ENCODE measurements at places on chromosomes 2 and 18. TPM values are rescaled to one million over a fixed set of nuclear protein-coding genes. Genes with fewer than 3 reads are reported as not detected.
A peak's percentile ranks its signal among the peaks of the same experiment; 100 is the strongest.

DNA sequence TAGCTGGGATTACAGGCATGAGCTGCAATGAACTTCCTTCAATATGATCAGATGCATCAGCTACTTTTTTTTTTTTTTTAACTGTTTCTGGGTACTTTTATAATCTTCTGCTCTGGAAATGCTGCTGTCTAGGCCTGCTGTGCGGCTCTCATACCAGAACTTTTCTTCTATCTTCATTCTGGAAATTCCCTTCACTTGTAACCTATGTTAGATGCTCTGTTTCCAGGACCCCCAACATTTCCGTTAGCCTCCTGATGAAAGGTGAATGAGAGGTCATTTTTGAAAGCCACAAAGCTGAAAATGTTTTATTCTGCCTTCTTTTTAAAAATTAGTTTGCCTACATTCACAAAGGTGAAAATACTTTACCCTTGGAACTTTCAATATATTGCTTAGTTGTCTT lies 8.6 kb downstream of the AGFG1 start:
- H3K4me3 ChIP-seq = no peak overlapping the region
- H3K27me3 ChIP-seq = no peaks in the 10 kb centered on the region
- no peak overlapping the region for H3K27ac ChIP-seq
- H3K36me3 ChIP-seq = no peaks in the 10 kb centered on the region
- DNase-seq = no peak

The AOX1 gene
- polyA plus RNA-seq = 1.3 TPM

The PJVK gene
- polyA plus RNA-seq = 1.1 TPM

DNA sequence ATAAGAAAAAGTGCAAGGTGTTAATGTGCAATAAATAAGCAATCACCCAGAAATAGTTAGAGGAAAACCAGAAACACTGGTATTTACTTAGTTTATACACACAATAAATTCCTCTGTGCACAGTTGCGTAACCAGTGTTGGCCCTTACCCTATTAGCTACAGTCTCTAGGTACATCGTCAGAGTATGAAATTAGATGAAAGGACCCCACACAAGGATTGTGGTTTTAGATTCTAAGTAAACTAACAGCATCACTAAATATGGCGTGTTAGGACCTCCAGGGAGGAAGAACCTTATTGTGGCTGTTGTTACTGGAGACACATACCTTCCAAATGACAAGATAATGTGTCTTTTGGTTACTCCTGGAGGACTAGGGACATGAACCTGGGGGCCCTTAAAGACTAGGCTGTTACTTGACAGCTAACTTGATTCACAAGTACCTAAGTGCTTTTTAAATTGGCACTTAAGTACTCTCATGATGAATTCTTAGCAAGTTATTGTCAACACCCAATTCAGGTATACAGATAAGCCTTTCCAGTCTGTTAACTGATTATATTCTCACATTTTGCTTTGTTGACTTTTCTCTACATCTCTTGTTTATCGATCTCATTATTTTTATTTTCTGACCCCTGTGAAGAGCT lies 115.3 kb downstream of the FEZ2 start:
- no peaks in the 10 kb centered on the region for H3K27me3 ChIP-seq
- peaks cover 47% of the 10 kb centered on the region for H3K4me1 ChIP-seq
- H3K4me3 ChIP-seq = no peak overlapping the region
- no peak for DNase-seq
- peak overlapping the region; percentile 80 for H3K27ac ChIP-seq

The TPRKB gene
- polyA plus RNA-seq = 87.6 TPM

The EVA1A gene
- 1.4 TPM for polyA plus RNA-seq

DNA sequence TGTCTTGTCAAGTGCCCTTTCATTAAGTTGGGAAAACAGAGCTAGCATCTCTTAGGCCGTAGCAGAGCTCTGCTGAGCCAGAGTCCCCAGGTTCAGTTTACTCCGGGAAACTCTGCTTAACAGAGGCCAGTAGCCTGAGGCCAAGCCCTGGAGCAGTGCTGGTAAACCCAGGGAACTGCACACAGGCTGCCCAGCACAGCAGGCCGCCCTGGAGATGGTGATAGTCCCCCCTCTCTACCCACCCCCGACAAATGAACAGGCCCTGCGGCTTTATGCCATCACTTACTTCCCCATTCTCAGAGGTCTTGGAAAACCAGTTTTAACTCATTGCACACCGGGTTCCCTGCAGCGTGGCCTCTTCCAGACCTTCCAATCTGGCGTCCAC lies 3.5 kb downstream of the CNNM4 start:
- H3K27ac ChIP-seq = no peak overlapping the region
- H3K4me3 ChIP-seq = peak overlapping the region; percentile 54
- H3K4me1 ChIP-seq = peaks cover 49% of the 10 kb centered on the region
- no peak for DNase-seq
- no peaks in the 10 kb centered on the region for H3K27me3 ChIP-seq

DNA sequence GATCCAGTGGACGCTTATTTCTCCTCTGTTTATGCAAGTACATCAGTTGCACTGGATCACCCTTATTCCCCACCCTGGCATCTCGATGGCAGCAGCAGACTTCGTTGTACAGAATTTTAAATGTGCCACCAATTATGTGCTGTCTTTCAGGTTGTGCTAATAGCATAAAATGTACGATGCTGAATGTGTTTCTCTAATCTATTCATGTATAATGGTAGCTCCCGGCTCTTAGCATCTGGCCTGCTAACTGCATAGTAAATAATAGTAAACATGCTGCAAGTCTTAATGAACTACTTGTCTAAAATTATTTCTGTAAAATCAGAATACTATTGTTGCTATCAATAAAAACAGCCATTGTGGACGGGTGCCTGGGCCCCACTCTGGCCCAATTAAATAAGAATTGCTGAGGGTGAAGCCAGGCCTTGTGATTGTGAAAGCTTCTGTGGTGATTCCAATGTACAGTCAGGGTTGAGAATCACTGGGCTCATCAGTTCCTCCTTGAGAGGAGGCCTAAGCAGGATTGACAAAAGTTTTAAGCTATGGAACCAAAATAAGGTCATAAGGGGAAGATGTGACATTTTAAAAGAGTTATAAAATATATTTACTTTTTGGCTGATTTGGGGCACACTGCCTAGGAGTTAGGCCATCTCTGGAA lies 14.4 kb upstream of the MYO3B start:
- no peak for DNase-seq
- no peak overlapping the region for H3K4me3 ChIP-seq
- H3K36me3 ChIP-seq = no peaks in the 10 kb centered on the region

DNA sequence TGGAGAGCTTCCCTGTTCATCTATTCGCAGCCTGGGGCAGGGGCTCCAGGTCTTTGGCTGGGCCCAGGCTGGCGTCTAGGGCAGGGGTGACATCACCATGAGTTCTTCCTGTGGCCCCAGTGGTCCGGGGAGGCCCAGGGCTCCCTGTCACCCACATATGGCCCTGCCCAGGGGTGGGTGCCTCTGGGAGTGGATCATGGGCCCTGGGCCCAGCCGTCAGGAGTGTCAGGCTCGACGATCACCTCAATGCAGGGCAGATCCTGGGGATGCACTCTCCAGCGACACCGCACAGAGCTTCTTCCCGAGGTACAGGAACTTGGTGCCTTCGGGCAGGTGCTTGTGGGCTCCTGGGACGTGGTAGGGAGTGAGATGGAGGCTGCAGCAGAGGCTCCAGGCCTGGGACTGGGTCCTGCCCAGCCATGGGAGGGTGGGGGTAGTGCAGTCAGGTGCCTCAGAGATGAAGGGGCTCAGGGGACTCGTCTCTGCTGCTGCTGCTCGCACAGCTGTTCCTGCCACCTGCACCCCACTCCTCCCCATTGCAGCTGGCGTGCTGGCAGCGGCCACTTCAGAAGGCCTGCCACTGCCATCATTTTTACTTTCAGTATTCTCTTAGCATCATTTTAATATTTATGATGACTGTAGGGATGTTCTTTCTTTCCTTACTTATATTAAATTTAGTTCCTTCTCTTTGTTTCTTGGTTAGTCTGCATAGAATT lies 196.0 kb upstream of the VRK2 start:
- H3K36me3 ChIP-seq = no peaks in the 10 kb centered on the region
- no peaks in the 10 kb centered on the region for H3K4me1 ChIP-seq
- no peak overlapping the region for H3K4me3 ChIP-seq
- no peak for DNase-seq
- no peak overlapping the region for H3K27ac ChIP-seq

DNA sequence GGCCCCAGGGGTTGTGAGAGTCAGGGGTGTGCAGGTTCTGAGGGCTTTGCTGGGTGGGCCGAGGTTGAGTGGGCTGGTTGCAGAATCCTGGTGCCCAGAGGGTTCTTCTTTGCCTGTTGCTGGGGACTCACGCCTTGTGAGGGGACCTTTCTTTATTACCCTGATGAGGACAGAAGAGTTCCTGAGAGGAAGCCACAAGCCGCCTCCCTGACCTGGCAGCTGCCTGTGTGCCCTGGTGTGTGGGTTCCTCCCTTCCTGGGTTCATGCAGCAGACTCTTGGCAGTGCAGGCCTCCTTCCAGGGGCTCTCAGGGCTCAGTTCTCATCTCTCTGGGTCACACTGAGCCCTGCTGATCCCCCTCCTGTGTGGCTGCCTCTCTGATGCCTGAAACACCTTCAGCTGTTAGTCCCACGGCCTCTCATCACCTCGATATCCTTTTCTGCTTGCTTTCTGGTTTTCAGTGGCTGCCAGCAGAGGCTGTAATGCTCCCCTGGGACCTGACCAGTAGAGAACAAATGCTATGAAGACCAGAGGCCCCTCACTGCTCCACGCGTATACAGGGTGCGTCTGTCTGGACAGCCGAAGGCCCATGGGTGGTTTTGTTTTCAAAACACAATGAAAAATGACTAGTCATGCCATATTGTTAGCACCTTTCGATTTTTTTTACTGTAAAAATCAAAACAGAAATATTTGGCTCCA lies 191.3 kb downstream of the AGAP1 start:
- peak; percentile 23 for DNase-seq
- no peak overlapping the region for H3K4me3 ChIP-seq
- H3K36me3 ChIP-seq = no peaks in the 10 kb centered on the region
- no peaks in the 10 kb centered on the region for H3K4me1 ChIP-seq

- no peaks in the 10 kb centered on the region for H3K36me3 ChIP-seq
- H3K27me3 ChIP-seq = no peaks in the 10 kb centered on the region
- no peak overlapping the region for H3K4me3 ChIP-seq
- no peaks in the 10 kb centered on the region for H3K4me1 ChIP-seq
- no peak overlapping the region for H3K27ac ChIP-seq
Measured at GRCh38 chr2:1045109-1045508, 94.5 kb downstream of the SNTG2 start.

The UGT1A3 gene
- polyA plus RNA-seq = not detected

GRCh38 chr2:236631856-236632291 lies 62.2 kb downstream of the ACKR3 start:
- no peaks in the 10 kb centered on the region for H3K36me3 ChIP-seq
- H3K4me1 ChIP-seq = peaks cover 7% of the 10 kb centered on the region
- no peak overlapping the region for H3K4me3 ChIP-seq
- no peak for DNase-seq
- no peaks in the 10 kb centered on the region for H3K27me3 ChIP-seq

The POTEC gene
- not detected for polyA plus RNA-seq

The DPYSL5 gene
- not detected for polyA plus RNA-seq

The MAP3K19 gene
- not detected for polyA plus RNA-seq

GRCh38 chr2:42101206-42102023 lies 53.6 kb downstream of the PKDCC start:
- H3K36me3 ChIP-seq = no peaks in the 10 kb centered on the region
- peak overlapping the region; percentile 54 for H3K4me3 ChIP-seq
- peak overlapping the region; percentile 78 for H3K27ac ChIP-seq
- no peaks in the 10 kb centered on the region for H3K4me1 ChIP-seq
- no peaks in the 10 kb centered on the region for H3K27me3 ChIP-seq

The DLGAP1 gene
- polyA plus RNA-seq = 0.10 TPM

The TMEM237 gene
- polyA plus RNA-seq = 9.6 TPM

DNA sequence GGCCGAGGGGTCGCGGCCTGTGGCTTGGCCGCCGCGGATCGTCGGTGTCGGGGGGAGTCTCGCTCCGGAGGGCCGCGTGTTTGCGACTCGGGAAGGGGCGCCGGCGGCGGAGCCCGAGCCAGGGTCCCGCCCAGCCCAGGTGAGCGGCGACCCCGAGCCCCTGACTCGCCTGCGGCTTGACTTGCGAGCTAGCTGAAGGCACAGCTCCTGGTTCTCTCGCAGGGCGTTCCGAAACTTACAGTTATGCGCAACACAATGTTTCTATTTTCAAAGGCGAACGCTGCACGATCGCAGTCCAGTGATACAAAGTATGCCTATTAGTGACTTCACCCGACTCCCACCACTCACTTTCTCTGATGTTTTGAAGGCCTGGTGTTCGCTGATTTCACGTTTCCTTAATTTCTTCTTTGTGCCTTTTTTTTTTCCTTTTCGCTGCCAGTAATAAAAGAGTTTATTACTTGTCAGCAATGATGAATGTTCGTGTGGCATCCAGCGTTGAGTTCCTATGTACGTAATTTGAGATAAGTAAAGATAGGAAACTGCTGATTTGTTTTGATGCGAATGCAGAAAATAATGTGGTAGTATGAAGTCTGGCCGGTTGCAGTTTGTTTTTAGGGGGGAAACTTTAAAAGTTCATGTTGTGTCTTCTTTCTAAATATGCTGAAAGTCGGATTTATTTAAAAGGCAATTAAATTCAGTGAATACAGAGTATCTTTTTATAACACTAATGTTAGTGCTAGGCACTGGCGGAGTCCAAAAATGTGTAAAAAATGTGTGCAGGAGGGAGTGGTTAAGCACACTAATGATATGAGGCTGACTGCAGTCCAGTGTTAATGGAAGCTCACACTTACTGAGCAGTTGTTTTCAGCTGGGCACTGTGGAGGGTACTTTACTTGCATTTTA lies 706 bp downstream of the UBXN2A start:
- peaks cover 23% of the 10 kb centered on the region for H3K4me1 ChIP-seq
- peak overlapping the region; percentile 85 for H3K4me3 ChIP-seq
- H3K27me3 ChIP-seq = no peaks in the 10 kb centered on the region
- no peak for DNase-seq
- peak overlapping the region; percentile 96 for H3K27ac ChIP-seq

DNA sequence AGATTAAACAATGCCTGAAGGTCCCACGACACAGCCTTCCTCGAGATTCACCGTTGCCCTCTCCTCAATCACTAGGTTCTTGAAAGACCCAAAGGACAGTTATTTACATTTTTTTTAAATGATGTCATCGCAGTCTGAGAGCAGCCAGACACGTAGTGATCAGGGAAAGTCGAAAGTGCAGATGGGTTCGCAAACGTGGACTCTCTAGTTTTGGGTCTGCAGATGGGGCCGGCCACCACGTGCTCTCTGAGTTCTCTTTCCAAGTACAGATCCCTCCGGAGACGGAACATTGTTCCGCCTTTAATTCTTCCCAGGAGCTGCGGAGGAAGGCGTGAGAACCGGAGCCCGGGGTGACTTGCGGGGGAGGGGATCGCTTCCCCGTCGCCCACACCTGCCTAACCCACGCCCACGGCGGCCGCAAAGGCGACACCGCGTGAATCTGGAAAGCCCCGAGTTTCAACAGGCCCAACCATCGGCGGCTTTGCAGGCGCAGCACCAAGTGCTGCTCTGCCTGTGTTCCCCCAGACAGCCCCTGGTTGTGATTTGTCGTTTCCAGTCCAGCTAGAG lies 54.3 kb downstream of the PKDCC start:
- DNase-seq = peak; percentile 81
- peaks cover 11% of the 10 kb centered on the region for H3K4me1 ChIP-seq
- peak overlapping the region; percentile 57 for H3K4me3 ChIP-seq
- peak overlapping the region; percentile 90 for H3K27ac ChIP-seq
- H3K36me3 ChIP-seq = no peaks in the 10 kb centered on the region

The EDAR gene
- polyA plus RNA-seq = not detected

GRCh38 chr2:100262555-100263320 lies 59.6 kb downstream of the LONRF2 start:
- DNase-seq = peak; percentile 61
- H3K27ac ChIP-seq = no peak overlapping the region
- no peaks in the 10 kb centered on the region for H3K27me3 ChIP-seq
- no peaks in the 10 kb centered on the region for H3K36me3 ChIP-seq

GRCh38 chr2:186575856-186576255 lies 14.0 kb upstream of the ITGAV start:
- H3K4me1 ChIP-seq = peaks cover 20% of the 10 kb centered on the region
- no peak for DNase-seq
- no peaks in the 10 kb centered on the region for H3K36me3 ChIP-seq

The TUBA3D gene
- 831 TPM for polyA plus RNA-seq

The TEKT4 gene
- not detected for polyA plus RNA-seq

Data from heart left ventricle (tissue), 16 donors.